ENCODE measurements at places on chromosomes 12 and 14.

DNA sequence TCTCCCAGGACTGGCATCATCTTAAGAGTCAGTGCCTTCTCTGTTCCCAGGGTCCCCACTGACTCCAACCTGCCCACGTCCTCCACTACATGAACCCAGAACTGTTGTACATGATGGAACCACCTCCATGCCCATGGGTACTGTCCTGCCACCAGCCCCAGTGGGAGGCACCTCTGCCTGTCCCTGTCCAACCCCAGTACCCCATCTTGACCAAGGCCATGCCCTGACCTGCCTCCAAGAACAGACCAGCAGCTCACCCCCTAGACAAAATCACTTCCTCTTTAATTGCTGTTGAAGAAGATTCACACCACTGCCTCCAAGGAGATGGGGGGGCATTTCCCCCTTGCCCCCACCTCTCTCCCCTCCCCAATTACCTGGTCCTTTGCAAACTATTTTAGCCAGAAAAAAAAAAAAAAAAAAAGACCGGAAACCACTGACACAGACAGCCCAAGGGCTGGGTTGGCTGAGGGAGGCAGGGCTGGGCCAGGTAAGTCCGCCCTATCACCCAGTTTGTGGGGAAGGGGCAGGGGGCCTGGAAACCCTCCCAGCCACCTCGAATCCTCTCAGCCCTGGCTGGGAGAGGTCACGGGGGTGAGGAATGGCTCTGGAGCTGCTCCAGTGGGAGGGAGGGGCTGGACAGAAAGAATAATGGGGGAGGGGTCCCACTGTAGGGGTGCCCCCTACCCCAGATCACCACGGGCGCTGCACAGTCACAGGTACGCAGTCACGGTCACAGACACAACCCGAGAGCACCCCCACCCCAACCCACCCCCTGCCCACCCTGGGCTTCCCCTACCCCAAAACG, 13.4 kb downstream of the AGAP2 start:
- no peak for DNase-seq
- peaks cover 71% of the 10 kb centered on the region for H3K27me3 ChIP-seq
- H3K4me1 ChIP-seq: peaks cover 4% of the 10 kb centered on the region
- no peak overlapping the region for H3K4me3 ChIP-seq
- no peak overlapping the region for H3K27ac ChIP-seq
- peaks cover under 1% of the 10 kb centered on the region for H3K36me3 ChIP-seq

DNA sequence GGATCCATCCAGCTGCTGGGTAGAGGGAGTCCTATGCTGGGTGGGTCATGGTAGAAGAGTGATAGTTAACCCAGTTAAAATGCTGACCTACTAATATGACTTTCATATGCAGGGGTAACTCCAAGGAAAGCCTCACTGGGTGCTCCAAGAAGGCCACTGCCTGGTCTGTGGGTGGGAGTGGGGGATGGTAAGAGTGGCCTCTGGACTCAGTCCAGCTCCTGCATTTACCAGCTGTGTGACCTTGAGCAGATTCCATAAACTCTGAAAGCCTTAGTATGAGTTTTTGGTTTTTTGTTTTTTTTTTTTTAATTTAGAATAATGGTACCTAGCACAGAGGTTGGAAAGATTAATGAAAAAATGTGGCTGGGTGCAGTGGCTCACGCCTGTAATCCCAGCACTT, 51.6 kb downstream of the ARF6 start:
- H3K36me3 ChIP-seq: no peaks in the 10 kb centered on the region
- H3K27me3 ChIP-seq: no peaks in the 10 kb centered on the region

DNA sequence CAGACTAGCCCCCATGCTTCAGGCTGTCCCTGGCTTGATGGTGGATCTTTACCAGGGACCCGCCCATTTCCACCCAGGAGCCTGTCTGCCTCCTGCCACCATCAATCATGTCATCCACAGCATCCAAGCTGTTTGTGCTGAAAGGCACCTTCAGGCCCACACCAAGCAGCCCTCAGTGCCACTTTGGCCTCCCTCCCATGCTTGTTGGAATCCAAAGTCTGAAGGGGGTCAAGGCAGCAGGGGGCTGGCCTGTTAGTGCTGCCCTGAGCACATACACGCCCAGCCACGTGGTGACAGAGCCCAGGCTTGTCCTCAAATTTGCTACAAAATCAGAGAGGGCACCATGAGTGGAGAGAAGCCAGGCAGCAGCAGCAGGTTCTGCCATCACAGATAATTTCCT, 1146.8 kb downstream of the FSCB start:
- no peak overlapping the region for H3K4me3 ChIP-seq
- H3K27ac ChIP-seq: no peak overlapping the region
- no peaks in the 10 kb centered on the region for H3K4me1 ChIP-seq
- no peaks in the 10 kb centered on the region for H3K36me3 ChIP-seq
- no peaks in the 10 kb centered on the region for H3K27me3 ChIP-seq

GRCh38 chr12:18998343-18999261, 130.9 kb upstream of the PLEKHA5 start:
- peaks cover 4% of the 10 kb centered on the region for H3K4me1 ChIP-seq
- DNase-seq: peak; percentile 73
- H3K27me3 ChIP-seq: peaks cover 6% of the 10 kb centered on the region
- H3K27ac ChIP-seq: no peak overlapping the region

DNA sequence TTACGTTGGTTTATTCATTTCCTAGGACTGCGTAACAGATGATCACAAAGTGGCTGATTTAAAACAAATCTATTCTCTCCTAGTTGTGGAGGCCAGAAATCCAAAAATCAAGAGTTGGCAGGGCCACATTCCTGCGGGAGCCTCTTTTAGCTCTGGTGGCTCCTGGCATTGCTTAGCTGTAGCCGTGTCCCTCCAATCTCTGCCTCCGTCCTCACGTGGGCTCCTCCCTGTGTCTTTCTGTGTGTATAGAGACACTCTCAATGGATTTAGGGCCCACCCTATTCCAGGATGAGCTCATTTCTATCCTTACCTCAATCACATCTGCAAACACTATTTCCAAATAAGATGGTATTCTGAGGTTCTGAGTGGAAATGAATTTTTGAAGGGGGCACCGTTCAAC, 42.5 kb downstream of the KCTD10 start:
- no peak overlapping the region for H3K4me3 ChIP-seq
- H3K27ac ChIP-seq: no peak overlapping the region
- H3K27me3 ChIP-seq: no peaks in the 10 kb centered on the region

Measured in cardiac muscle cell (in vitro differentiated cells and primary cell).